ENCODE measurements at places on chromosomes 11 and 22.

DNA sequence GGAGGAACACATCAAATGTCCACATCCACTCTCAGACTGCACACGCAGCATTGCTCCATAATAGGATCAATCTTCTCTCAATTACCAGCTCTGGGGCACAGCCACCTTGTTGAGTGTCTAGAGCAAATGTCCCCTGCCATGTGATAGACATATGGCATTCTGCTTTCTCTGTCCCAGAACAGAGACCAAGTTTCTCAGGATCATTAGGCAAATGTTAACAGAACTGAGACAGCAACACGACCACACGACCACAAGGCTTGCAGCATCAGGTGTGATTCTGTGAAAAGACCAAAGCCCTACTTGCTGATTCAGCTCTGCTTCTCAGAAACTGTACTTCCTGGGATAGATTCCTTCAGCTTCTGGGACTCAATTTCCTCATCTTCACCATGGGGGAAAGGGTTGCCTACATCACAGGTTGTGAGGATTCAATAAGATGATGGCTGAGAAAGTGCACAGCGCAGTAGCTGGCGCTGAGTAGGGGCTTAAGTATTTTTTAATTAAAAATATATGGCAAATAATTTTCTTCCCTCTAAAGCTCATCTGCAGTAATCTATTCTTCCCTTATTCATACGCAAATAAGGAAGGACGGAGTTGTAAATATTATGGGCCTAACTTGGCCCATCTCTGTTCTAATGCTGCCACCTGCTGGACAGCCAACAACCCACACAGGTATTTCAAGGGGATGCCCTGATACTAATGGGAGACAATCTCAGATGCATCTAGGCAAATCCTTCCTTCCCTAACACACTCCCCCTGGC is 54.3 kb upstream of the USP47 start:
- DNase-seq: peak; percentile 56

DNA sequence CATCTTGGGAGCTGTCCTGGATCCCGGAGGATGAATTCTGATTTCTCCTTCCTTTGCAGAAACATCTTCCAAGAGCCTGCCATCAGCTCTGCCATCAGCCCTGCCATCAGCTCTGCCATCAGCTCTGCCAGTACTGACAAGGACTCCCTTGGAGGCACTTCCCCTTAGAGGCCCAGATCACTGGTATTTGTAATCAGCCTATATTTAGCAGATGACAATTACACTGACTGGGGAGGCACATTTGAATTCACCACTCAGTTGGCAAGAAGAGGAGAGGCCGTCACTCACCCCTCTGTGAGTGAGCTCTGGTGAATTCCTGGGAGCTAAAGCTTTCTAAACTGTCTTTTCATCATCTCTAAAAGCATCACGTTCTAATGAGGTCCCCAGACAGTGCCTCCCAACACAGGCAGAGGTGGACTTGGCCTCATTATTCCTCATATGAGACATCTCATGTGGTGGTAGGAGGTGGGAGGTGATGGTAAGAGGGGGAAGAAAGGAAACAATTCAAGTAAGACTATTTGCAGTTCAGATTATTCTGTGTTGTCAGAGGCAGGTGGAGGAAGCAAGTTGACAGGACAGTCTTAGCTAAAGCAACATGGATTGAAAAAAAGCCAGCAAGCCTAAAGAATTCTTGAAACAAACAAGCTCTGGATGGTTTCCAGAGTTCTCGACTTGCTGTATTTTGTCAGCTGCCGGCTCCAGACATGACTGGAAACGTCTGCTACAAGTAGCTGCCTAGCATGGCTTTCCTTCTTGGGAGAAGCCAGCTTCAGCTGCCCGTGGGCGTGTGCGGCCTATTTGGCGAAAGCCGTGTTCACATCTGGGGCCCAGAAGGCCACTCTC is 771.7 kb downstream of the TBC1D22A start:
- no peak for DNase-seq

DNA sequence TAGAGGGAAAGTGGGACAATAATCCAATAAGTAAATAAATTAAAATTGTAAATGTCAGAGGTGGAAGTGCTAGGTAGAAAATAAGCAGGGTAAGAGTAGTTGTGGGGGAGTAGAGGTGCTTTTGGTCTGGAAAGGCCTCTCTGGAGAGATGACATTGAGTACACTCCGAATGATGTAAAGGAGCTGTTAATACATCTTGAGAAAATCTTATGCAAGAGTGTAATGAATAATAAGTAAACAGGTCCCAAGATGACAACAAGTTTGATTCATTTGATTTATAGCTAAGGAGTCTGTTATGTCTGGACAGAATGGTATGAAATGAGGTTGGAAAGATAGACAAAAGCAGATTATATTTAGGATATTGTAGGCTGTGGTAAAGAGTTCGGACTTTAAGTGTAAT is 87.5 kb downstream of the TMEM135 start:
- no peak for DNase-seq

DNA sequence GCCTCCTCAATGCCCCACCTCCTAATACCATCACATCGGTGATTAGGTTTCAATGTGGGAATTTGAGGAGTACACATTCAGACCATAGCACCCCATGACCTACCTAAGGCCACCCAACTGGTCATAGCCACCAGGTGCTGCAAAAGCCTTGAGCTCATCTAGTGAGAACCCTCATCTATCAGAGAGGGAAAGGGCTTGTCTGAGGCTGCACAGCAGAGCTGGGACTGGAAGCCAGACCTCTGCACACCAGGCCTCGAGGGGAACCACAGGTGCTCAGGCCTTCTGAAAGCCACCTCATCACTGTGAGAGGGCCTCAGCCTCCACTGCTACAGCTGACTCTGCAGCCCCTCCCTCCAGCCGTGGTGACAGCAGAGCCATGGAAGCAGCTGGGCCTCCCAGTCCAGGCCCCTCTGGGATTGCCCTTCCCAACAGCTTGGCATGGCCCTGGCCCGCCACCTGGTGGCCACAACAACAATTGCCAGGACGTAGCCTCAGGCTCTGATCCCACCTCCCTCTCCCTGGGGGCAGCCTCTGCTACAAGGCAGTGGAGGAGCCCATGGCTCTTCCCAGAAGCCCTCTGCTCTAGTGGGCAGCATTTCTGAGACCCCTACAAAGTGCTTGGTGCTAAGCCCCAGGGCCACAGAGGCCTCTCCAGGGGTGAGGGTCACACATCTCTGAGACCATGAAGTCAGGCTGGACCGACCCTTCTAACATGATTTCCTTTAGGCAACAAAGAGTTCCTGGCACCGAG is 41.0 kb upstream of the PRDM11 start:
- peak; percentile 67 for DNase-seq

DNA sequence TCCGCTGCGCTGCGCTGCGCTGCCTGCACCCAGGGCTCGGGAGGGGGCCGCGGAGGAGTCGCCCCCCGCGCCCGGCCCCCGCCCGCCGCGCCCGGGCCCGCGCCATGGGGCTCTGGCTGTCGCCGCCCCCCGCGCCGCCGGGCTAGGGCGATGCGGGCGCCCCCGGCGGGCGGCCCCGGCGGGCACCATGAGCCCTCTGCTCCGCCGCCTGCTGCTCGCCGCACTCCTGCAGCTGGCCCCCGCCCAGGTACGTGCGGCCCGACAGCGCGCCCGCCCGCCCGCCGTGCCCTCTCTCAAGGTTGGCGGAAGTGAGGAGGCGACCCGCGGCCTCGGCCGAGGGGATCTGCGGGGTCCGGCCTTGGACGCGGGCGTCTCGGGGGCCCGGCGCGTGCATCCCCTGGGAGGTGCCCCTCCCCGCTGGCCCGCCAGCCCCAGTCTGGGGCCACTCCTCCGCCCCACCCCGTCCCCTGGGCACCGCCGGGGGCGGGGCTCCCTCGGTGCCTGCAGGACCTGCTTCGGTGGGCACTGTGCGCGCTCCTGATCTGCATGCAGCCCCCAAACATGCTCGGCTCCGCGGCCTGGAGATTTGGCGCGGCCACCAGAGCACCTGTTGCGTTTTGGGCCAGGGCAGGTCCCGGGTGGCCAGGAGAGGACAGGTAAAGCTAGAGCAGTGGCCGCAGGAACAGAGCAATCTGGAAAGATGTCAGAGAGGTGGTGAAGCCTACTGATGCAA is 429 bp downstream of the VEGFB start:
- DNase-seq: peak; percentile 52

- DNase-seq: no peak
Observed at GRCh38 chr11:96272529-96273222, 70.3 kb downstream of the MAML2 start.

GRCh38 chr11:34185926-34186841 is 80.8 kb downstream of the NAT10 start:
- no peak for DNase-seq

- DNase-seq: no peak
Observed at GRCh38 chr11:65814131-65814985, 19.4 kb upstream of the SNX32 start.

GRCh38 chr22:39220450-39220849 is 24.3 kb downstream of the PDGFB start:
- DNase-seq: no peak

DNA sequence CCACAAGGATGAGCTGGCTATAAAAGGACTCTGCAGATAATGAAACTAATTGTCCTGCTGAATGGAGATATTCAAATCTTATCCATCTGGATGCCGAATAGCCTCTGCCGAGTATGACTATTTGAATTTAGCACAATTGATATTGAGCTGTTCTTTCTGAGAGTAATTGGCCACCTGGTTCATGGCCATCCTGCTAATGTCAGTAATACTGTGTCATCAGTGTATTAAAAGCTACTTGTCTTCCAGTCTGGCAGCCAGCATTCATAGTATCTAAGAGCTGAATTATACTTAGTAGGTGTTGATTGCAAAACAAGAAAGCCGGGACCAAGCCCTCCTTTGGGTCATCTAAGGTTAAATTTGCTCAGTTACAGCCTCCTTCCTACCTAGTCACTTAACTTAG is 310.7 kb upstream of the NCAM1 start:
- no peak for DNase-seq

GRCh38 chr11:119793335-119793984 is 64.5 kb upstream of the NECTIN1 start:
- DNase-seq: no peak

- no peak for DNase-seq
Observed at GRCh38 chr22:22681221-22681739, 36.9 kb downstream of the GGTLC2 start.

DNA sequence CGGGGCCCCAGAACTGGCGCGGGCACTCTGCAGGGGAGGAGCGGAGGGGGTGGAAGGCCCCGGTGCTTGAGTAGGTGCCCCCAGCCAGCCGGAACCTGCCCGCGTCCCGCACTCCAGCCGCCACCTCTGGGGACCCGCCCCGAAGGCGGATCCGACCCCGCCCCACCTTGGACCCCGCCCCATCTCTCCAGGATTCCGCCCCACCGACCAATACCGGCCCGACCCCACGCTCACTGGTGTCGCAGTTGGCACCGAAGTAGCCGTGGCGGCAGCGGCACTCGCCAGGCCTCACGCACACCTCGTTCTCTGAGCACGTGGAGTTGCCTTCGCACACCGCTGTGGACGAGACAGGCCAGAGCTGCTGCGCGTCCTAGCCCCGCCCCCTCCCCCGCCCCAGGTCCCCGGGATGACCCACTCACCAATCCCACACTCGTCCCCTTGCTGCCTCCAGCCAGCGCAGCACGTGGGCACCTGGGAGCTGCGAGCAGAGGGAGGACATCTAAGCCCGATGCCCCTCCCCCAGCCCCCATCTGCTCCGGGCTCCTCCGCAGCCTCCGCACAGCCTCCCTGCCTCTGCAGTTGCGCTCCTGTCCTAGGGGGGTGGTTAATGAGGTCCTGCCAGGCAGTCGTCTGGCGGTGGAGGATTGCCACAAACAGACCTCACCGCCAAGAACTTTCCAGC is 6.0 kb downstream of the SCARF2 start:
- no peak for DNase-seq

DNA sequence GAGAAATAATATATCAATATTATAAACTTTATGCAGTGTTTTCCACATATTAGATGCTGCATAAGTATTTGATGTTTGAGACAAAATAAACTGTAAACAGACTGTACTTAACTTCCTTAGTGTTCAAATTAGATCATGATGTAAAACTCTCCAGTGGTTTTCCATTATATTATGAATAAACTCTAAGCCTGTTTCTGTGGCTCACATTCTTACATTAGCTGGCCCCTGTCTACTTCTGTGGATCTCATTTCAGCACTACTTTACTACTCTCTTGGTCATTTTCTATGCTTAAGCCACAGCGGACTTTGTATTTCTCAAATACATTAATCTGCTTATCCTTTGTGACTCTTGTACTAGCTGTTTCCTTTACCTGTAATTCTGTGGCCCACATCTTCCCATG is 55.6 kb downstream of the ARHGEF12 start:
- no peak for DNase-seq

- DNase-seq: no peak
Observed at GRCh38 chr11:105903113-105903512, 118.9 kb downstream of the MSANTD4 start.

DNA sequence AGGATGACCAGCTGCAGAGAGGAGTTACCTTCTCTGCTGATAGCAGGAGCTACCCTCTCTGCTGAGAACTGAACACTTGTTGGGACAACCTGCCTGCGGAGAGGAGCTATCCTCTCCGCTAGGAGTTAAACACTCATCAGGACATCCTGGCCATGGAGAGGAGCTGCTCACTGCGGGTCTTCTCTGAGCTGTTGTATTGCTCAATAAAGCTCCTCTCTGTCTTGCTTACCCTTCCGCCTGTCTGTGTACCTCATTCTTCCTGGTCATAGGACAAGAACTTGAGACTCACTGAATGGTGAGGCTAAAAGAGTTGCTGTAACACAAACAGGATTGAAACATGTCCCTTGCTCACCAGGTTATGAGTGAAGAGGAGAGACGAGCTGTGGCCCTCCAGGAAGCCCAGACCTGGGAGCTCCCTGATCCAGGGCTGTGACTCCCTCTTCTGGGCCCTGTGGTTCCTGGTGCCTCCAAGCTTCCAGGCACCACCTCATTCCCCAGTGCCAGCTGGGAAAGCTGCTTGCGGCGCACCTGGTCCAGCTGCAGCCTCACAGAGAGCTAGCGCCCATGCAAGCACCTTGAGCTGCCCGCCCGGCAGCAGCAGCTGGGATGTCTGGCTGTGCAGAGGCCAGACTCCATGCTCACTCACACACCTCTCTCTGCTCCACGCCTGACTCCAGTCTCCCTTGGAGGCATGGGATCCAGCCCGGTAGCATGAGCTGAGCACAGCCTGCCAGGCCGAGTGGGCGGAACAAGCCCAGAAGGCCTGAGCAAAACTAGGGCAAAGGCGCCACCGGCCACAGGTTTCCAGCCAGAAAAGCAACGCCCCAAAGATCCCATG is 50.5 kb downstream of the RAB30 start:
- DNase-seq: no peak

- DNase-seq: no peak
Observed at GRCh38 chr22:38967451-38968450, 10.3 kb downstream of the APOBEC3A start.

DNA sequence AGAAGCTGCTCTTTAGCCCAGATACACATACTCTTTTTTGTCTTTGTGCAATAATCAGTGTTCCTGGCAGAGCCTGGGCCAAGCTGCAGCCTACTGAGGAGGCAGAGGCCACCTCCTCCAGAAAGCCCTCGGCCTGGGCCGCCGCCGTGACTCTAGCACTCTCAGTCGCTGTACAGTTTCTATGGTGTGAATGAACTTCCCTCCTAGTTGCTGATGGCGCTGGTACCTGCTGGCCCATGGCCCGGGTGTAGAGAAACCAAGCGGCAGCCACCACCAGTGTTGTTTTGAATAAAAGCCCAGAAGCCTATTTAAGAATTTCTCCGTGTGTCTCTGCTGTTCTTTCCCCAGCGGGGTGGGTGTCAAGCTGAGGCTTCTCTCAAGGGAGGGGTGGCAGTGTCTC is 118.9 kb downstream of the CACNA1I start:
- DNase-seq: no peak

- no peak for DNase-seq
Observed at GRCh38 chr11:100923555-100923954, 206.1 kb downstream of the PGR start.

All from CD4-positive, alpha-beta T cell (primary cell).